Immature natural killer cell (primary cell): ENCODE measurements at places on chromosomes 16 and 17.

- H3K4me3 ChIP-seq = no peak overlapping the region
- peaks cover 4% of the 10 kb centered on the region for H3K27me3 ChIP-seq
- DNase-seq = no peak
- H3K4me1 ChIP-seq = no peaks in the 10 kb centered on the region
- no peak overlapping the region for H3K27ac ChIP-seq
Measured at GRCh38 chr16:55948230-55948629, 73.1 kb upstream of the CES5A start.

DNA sequence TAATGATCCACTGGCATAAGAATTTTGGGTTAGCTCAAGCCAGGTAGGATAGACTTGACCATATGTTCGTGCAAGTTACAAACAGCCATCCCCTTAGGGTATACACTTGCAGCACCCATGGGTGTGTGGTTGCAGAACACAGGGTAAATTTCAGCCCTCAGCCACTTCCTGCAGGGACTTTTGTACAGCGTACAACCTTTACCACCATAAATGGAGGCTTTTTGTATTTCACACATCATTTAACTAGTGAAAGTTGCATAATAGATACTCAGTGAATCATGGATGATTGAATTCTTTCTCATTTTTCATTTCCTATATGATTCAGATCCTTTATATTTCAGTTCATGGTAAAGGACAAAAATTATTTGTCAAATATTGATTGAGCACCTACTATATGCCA is 473.9 kb downstream of the CDH13 start:
- DNase-seq = peak; percentile 12
- peak overlapping the region; percentile 18 for H3K4me3 ChIP-seq
- H3K4me1 ChIP-seq = peaks cover 11% of the 10 kb centered on the region
- no peaks in the 10 kb centered on the region for H3K36me3 ChIP-seq

GRCh38 chr17:64492481-64493109 is 4.3 kb downstream of the POLG2 start:
- peaks cover 11% of the 10 kb centered on the region for H3K36me3 ChIP-seq
- H3K27ac ChIP-seq = peak overlapping the region; percentile 7
- H3K4me1 ChIP-seq = peaks cover 48% of the 10 kb centered on the region
- DNase-seq = peak; percentile 17
- peaks cover 15% of the 10 kb centered on the region for H3K27me3 ChIP-seq
- H3K4me3 ChIP-seq = no peak overlapping the region

DNA sequence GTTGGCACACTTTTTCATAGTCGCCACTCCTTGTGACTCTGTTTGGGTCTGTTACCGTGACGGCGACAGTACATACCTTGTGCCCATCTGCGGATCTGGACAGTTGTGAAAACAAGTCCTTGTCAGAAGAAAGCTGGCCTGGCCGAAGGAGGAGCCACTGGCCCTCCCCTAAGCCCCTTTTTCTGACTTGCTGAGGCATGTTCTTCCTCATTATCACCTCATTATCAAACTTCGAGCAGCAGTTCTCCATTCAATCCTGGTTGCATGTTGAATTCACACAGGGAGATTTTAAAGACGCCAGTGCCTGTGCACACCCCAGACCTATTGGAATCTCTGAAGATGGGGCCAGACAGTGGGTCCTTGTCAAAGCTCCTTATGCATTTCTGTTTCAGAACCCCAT is 61.1 kb downstream of the CYLD start:
- no peak for DNase-seq
- peaks cover 13% of the 10 kb centered on the region for H3K4me1 ChIP-seq
- H3K36me3 ChIP-seq = peaks cover 4% of the 10 kb centered on the region
- no peaks in the 10 kb centered on the region for H3K27me3 ChIP-seq

- H3K4me1 ChIP-seq = no peaks in the 10 kb centered on the region
- H3K27me3 ChIP-seq = peaks cover 2% of the 10 kb centered on the region
- no peak for DNase-seq
- H3K36me3 ChIP-seq = no peaks in the 10 kb centered on the region
- no peak overlapping the region for H3K4me3 ChIP-seq
- H3K27ac ChIP-seq = no peak overlapping the region
Measured at GRCh38 chr16:66639091-66639885, 34.8 kb downstream of the CMTM3 start.

DNA sequence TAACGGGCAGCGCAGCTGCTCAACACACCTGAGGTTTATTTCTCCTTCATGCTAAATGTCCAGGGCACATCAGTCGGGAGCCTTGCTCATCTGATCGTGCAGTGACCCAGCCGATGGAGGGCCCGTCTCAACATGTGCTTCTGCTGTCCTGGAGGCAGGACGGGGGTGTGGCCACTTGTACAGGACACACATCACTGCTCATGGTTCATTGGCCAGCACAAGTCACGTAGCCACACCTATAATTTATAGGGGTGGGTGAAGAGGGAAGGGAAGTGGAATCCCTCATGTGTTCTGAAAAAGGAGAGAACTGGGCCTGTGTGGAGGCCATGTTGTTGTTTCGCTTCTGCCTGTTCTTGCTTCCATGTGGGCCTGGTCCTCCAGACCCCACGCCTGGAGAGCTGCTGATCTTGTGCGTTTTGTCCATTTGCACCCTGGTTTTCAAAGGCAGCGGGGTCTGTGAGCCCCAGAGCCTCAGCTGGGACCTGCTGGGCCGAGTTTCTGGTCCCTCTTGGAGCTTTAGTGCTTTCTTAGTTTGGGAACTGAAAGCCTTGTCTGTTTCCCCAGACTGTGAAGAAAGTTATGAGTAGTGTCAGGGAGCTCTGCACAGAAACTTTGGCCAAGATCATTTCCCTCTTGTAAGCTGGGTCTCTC is 60.5 kb downstream of the CMIP start:
- no peak for DNase-seq
- H3K27ac ChIP-seq = peak overlapping the region; percentile 60
- H3K27me3 ChIP-seq = no peaks in the 10 kb centered on the region
- no peaks in the 10 kb centered on the region for H3K36me3 ChIP-seq
- H3K4me1 ChIP-seq = peaks cover 75% of the 10 kb centered on the region
- H3K4me3 ChIP-seq = no peak overlapping the region

GRCh38 chr16:25018972-25019617 is 3.9 kb upstream of the ARHGAP17 start:
- no peaks in the 10 kb centered on the region for H3K36me3 ChIP-seq
- peaks cover 3% of the 10 kb centered on the region for H3K27me3 ChIP-seq
- peak overlapping the region; percentile 66 for H3K27ac ChIP-seq

DNA sequence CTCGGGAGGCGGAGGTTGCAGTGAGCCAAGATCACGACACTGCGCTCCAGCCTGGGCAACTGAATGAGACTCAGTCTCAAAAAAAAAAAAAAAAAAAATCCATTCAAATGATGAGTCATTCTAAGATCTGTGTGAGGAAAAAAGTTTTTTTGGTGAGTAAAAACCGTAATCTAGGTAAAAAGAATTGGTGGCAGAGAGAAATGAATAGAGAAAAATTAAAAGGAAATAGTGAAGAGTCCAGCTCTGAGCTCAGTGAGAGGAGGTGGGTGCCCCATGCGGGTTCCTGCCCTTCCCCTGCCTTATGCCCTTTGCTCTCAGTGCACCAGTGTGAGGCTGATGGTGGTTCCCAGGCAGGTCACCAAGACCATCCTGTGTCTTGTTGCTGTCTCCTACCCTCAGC is 20.9 kb downstream of the GAN start:
- peaks cover 5% of the 10 kb centered on the region for H3K36me3 ChIP-seq
- DNase-seq = no peak
- H3K27me3 ChIP-seq = peaks cover 4% of the 10 kb centered on the region
- no peak overlapping the region for H3K4me3 ChIP-seq
- H3K27ac ChIP-seq = no peak overlapping the region
